Stimulated activated CD8-positive, alpha-beta memory T cell treated with anti-CD3 and anti-CD28 coated beads, Interleukin-15, amount 100 ng/mL, for 4 hours (primary cell): ENCODE measurements at places on chromosomes 13 and 19.

DNA sequence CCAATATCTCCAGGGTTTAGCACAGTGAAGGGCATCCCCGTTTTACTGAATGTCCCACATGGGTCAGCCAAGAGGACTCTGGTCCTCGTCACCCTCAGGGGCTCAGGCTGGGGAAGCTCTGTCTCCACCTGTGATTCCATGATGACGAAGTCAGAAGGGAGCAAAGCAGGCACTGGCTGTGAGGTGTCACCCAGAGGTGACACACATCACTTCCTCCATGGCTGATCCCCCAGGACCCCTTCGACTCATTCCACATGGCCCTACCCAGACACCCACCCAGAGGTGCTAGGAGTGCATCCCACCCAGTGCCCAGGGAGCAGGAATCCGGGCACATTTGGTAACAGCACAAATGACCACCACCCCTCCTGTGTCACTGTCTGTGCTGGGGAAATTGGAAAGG is 145.2 kb upstream of the VSTM2B start:
- no peak for DNase-seq

DNA sequence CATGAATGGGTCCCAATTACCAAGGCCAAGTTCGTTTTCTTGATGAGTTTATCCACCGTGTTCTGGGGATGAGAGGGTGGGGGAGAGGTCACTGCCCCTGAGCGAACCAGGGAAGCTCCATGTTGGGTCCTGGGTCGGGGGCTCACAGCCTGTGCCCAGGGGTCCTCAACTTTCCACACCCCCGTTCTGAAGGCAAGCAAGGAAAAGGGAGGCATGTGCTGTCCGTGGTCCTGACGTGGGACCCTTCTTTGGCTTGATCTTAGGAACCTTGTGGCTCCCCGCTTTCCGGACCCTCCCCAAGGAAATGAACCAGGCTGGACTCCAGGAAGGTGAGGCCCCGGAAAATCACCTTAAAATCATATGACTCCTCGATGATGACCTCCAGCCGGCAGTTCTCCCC is 18.2 kb upstream of the MEIS3 start:
- no peak for DNase-seq

GRCh38 chr19:56504581-56504980 is 3.1 kb upstream of the ZNF471 start:
- no peak for DNase-seq

GRCh38 chr13:57326532-57326931 is 159.5 kb downstream of the PRR20E start:
- DNase-seq, result no peak

DNA sequence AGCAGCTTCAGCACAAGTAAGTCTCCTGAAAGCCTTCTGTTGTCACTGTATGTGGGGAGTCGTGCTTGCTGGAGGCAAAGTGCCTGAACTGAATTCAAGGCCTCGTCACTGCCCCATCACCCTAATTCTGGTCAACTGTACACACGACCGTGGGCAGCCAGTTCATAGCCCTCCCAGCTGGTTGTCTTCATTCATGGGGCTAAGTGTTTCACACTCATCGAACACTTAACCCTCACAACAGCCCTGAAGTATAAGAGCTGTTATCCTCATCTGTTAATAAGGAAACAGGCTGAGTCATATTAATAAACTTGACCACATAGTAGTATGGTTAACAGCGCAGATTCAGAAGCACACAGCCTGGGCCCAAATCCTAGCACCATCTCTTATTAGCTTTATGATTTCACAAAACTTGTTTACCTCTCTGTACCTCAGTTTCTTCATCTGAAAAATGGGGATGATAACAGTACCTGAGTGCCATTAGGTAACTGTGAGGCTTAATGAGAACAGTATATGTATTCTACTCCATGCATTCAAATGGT is 66.7 kb downstream of the CDADC1 start:
- DNase-seq, result no peak

DNA sequence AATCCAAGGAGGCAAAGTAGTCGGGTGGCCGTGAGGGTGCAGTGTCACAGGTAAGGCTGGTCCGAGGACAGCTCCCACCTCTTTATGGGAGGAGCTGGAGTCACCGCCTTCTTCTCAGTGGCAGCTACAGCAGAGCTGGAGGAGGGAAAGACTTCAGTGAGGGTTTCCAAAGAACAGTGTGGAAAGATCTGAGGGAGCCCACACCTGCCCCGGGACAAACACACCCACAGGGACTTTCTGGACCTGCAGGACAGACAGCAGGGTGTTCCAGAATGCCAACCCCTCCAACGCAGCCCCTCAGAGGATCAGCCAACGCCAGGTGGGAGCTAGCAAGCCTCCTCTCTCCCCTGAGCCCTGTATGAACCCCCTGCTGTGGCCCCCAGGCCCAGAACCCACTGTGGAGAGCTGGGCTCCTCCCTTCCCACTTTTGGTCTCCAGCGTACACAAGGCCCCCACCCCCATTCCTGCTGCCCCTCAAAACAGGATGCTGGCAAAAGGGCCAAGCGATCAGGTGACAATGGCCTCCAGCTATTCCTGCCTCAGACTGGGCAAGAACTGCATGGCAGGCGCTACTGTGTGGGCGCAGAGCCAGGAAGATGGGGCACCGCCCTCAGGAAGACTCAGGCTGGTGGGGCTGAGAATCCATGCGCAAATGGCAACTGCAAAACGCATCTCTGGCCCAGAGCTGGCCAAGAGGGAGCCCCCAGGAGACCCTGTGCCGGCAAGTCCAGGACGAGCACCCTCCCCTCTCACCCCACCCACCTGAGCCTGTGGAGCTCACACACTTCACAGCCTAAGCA is 3.5 kb upstream of the CD320 start:
- DNase-seq, result no peak

- DNase-seq, result no peak
Measured at GRCh38 chr13:39527961-39528660, 74.9 kb downstream of the LHFPL6 start.

GRCh38 chr19:3667766-3668165 is 32.5 kb downstream of the PIP5K1C start:
- no peak for DNase-seq

- DNase-seq, result no peak
Measured at GRCh38 chr13:91312324-91312723, 35.2 kb upstream of the MIR17HG start.

DNA sequence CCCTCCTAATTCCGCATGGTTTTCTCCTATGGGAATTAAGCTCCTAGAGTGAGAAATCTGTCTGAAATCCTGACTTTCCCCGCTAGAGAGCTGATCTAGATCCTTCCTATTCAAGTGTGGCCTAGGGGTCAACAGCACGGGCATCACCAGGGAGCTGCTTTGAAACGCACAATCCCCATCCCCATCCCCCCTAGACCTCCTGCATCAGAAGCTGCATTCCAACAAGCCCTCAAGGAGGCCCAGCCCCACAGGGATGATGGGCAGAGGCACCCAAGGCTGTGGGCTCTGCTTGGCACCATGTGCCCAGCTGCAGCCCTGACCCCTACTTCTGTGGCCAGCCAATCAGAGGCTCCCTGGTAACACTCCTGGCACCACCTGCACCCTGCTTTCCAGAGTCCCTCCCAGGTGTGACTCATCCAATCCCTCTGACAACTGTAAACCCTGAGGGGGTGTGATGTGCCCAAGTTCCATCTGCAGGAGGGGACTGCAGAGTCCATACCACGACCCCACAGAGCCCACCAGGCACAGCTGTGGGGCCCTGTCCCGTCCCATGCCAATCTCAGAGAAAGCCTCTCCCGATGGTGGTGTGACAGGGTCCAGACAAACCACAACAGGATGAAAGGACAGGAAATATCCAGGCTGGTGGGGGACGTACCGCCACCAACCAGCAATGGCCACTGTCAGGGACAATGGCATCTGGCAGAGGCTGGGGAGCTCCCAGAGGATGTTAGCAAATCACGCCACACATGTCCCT is 19.8 kb upstream of the SLC35E1 start:
- DNase-seq, result no peak

DNA sequence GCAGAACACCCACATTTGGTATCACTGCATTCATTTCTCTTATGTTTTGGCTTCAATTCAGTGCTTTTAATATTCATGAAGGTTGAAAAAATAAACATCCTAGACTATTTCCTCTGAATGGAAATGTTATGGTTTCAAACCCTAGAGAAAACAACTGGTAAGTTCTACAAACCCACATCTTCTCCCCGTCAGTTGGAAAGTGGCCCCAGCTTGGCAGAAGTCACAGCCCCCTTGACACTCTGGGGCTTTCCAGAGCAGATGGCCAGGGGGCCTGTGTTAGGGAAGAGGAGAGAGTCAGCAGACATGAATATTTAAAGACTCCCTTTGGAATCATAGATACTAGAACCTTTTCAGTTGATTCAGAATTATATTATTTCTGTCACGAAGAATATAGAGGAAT is 123.9 kb downstream of the SHISA2 start:
- DNase-seq, result no peak

- no peak for DNase-seq
Measured at GRCh38 chr13:53775807-53776206, 747.2 kb downstream of the OLFM4 start.

DNA sequence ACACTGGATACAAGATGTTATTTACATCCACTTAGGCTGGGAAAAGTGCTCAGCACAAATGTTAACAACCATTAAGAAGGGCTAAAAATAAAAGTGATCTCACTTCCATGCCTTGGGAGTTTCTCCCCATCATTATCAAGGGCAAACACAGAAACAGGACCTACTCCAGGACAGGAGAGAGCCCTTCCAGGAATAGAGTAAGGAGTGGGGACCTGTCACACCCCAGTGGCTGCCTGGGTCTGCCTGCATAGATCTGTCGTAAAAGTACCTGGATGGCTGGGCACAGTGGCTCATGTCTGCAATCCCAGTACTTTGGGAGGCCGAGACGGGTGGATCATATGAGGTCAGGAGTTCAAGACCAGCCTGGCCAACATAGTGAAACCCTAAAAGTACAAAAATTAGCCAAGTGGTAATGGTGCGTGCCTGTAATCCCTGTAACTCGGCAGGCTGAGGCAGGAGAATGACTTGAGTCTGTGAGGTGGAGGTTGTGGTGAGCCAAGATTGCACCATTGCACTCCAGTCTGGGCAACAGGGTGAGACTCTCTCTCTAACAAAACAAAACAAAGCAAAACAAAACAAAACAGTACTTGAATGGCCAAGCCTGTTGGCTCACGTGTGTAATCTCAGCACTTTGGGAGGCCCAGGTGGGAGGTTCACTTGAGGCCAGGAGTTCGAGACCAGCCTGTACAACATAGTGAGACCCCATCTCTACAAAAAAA is 5.6 kb downstream of the ATP8A2 start:
- DNase-seq, result no peak

- DNase-seq, result no peak
Measured at GRCh38 chr13:112776354-112776753, 86.5 kb downstream of the ATP11A start.

DNA sequence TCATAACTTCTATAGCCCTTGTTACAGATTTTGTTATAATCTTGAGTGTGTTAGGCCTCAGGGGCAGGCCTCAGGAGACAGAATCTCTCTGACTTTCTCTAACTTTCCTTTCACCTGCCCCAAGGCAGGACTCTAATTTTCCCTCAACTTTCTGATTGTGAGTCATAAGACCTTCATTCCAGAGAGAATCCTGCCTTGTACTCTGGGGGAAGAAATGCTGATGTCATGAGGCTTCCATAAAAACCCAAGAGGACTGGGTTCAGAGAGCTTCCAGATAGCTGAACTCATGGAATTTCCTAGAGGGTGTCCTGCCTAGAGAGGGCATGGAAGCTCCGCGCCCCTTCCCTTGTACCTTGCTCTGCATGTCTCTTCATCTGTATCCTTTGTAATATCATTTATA is 5.3 kb upstream of the KBTBD6 start:
- DNase-seq, result no peak

DNA sequence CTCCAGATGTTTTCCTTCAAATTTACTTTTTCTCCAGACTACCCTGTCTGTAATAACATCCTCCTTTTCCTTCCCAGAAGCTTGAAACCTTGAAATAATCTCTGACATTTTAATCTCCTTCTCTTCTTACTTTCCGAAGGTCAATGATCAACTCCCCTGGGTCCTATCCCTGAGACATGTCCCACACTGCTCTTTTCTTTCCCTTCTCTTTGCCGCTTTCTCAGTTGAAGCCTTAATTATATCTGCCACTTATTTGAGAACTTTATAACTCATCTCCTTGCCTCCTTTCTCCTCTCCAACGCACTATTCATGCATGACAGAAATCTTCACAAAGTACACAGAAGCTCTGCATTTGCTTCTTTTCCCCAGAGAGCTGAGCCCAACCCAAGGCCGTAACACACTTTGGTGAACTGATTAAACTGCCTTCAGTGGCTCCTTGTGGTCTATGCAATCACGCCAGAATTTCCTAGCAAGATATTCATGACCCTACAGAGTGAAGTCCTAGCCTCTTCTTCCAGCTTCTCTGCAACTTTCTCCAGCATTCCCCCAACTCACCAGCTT is 9.2 kb upstream of the WASF3 start:
- DNase-seq, result no peak

DNA sequence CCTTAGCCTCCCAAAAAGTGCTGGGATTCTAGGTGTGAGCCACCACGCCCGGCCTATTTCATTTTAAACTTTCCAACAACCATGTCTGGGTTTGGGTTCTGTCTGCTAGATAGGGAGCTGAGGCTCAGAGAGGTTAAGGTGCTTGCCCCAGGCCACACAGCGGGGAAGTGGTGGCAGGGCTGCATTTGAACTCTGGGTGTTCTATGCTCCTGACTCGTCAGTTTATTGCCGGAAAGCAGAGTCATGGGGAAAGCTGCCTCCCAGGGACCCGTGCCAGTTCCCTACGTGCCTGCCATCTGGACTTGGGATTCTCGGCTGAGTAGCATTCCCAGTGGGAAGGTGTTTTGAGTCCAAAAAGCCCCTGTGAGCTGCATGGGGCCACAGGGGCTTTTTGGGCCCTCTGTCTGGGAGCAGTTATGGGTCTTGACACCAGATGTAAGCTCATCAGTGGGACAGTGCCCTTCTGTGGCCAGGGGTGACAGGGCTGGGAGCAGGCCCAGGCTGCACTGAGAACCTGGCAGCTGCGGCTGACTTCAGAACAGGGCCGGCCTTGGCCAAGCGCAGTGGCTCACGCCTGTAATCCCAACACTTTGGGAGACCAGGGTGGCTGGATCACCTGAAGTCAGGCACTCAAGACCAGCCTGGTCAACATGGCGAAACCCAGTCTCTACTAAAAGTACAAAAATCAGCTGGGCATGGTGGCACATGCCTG is 10.9 kb downstream of the RFX1 start:
- DNase-seq, result no peak

DNA sequence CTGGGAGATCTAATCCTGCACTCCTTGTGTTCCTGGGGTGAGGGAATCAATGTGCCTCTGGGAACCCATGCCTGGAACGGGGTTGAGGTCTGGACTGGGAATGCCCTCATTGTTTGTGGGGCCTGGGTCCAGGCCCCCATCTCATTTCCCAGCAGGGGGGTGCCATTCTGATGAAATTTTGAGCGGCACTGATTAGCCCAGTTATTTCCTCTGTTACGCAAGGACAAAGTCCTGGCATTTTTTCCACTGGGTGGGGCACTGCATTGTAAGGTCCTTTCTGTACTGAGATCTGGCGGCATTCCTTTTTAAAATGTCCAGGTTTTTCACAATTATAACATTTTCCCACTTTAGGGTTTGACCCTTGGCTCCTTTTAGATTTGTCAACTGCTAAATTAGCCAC is 14.8 kb downstream of the FPR3 start:
- DNase-seq, result no peak
